NCI-H526 (cell line): ENCODE measurements at places on chromosomes 4 and X.

DNA sequence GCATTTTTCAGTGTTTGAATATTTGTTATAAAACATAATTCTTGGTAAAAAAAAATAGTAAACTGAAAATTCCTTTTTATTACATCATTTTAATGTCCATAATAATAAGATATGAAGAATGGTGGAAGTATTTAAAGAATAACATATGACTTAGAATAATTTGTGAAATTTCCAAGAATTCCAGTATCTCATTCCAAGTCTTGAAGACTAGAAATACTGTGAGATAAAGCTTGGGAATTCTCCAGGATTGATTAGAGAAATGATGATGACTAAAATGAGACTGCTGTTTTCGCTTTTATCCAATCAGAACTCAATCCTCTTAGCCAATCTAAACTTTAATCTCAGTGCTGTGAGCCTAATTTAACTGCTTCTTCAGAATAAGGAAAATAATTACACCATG lies 184.2 kb upstream of the HCCS start:
- no peak for DNase-seq

DNA sequence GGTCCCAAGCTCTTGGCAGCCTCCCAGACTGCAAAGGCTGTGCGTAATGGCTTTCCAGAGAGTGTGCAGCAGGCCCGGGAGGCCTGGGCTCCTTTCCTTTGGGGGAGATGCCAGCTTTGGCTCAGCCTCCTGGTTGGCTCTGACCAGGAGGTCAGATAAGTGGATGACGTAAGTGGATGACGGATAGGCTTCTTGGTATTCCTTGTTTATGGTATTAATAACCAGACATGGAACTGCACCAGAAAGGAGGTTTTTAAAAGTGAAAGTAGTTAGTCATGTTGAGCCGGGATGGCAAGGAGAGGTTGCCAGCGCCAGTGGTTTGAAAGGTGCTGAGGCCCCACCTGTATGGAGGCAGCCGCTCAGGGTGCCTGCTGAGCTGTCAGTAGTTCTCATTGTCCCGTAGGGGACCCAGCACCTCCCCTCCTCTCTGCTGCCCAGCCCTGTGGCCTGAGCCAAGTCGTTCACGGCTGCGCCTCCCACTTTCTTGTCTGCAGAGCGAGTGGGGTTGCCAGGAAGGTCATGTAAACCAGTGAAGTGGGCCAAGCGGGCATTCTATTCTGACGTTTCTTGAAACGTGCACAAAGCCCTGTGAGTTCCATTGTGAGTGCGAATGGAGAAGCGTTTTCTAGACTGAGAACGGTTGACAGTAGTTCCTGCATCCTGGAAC lies 28.7 kb upstream of the STOX2 start:
- DNase-seq: no peak

DNA sequence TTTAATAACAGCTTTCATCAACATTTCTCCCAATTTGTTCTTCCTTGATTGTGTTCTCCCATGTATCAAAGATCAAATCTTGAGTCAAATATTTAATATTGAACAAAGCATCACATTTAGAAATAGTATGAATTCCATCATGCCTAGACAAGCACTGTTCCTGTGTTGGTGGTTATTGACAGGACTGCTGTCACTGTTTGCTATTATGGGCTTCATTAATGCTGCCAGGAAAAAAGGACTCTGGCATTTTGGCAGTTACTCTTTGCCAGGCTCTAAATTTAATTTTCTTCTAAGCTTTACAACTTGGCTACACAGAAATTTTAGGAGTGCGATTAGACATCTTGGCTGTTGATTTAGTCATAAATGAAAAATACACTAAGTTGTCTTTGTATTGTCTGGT lies 295.9 kb upstream of the NRK start:
- DNase-seq: no peak

GRCh38 chr4:30182786-30183185 lies 537.4 kb upstream of the PCDH7 start:
- DNase-seq: no peak

DNA sequence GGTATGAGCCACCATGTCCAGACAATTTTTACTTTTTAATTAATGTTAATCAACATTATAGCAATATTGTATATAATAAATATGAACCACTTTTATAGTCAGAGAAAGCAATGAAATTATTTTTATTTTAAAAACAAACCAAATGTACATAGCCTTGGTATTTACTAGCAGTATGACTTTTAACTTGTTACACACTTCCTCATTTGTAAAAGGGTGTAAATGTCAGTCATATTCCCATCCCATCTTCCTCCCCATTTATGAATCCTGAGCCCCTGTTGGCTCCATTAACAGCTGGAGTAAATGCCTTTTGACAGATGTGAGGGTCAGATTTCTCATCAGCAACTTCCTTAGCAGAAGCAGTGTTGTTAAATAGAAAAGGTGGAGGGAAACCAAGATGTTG lies 179.6 kb upstream of the SPRY1 start:
- no peak for DNase-seq

- DNase-seq: no peak
Observed at GRCh38 chr4:127634181-127634580, 1.4 kb downstream of the INTU start.

DNA sequence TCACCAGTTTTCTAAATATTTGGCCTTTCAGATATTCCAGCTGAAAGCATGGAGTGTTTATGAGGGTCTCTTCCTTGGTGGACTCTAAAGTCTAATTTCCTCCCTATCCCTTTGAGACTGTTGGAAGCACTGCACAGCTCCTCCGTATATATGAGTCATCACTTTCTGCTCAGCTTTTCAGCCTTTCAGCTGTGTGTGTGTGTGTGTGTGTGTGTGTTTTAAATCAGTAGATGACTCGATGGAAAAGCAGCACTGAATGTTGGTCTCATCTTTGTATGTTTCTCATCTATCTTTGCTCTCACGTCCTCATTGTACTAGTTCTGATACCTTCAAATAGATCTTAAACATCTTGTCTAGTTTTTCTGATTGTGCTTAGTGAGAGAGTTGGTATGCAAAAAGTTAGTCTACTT lies 81.6 kb downstream of the ZFX start:
- DNase-seq: no peak

DNA sequence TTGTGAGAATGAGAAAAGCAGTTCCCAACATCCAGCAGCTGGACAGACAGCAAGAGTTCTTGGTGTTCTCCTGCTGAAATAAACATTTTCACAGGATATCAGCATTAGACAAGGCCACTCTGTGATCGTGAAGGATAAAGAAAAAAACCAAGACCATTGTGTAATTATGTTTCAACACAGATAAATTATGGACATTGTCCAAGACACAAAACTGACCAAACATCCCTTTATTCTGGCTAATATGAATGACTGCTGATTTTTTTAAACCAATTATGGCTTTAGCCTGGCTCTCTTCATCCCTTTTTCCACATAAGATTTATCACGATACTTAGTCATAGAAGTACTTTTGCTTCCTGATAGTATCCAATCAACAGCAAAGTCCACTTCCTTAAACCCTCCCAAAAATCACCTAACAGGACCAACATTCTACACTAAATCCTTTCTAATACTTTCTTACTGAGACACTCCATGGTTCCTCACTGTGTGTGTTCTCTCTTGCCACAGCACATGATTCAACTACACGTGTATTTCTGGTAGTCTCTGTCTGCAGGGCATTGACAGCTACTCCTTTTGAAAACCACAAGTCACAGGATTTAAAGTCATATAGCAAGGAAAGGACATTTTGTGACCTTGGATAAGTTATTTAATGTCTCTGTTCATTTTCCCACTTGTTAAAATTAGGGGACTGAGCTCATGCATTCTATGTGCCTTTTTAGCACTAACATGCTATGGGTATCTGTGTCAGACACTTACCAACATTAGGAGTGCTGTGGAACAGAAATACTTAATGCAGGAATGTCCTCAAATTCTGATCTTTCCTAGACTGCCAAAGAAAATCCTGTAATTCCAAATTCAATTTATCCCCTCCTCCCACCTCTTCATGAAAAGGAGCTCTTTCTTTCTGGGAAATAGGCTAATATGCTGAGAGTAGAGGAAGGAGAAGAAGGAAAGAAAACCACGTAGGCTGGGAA lies 137.2 kb upstream of the PGRMC2 start:
- DNase-seq: no peak

DNA sequence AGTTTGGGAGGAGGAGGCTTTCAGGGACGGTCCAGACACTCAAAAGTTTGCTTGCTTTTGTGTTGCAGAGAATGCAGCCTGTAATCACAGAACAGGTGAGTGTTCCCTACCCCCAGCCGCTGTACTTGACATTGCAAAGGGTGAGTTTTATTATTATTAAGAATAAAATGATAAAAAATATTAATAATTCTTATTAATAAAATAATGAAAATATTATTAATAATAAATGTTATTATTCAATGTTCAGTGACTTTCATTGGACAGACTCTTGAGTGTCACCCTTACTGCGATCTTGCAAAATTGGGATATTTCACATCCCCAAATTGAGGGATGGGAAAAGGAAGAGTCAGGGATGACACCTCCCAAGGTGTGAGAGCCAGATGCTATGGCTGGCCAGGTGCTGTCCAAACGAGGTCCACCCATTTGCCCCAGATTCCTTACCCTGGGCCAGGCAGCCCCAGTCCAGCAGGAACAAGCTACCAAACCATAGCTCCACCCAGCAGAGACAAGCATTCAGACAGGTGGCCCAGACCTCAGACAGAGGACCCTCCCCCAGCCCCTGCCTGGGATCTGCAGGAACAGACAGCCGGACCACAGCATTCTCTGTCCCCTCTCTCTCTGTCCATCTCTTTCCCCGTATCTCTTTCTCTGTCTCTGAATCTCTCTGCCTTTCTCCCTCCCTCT lies 22.4 kb downstream of the IL3RA start:
- no peak for DNase-seq
